ENCODE measurements at places on chromosomes 7 and 10.

DNA sequence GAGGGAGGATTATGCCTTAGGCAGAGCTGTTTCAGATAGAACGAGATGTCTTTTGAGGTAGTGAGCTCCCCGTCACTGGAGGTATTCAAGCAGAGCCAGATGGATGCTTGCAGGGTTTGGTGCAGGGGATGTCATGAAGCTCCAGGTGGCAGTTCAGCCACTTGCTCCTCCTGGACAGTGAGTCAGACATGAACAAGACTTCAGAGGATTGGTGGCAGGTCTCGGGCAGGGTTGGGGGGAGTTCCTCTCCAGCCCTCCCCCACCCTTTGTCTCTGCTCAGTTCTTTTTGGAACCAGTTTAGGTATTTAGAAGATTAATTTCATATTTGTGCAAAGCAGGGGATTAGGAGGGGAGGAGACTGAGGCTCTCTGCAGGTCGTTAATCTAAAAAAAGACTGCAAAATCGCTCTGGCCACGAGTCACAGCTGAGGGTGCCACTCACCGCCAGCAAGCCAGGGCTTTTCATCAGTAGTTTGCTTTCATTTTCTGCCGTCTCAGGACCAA is 21.5 kb upstream of the MYL10 start:
- no peak for DNase-seq

- DNase-seq, result no peak
These were observed 56.6 kb upstream of the PDE1C start for GRCh38 chr7:32126843-32127242.

DNA sequence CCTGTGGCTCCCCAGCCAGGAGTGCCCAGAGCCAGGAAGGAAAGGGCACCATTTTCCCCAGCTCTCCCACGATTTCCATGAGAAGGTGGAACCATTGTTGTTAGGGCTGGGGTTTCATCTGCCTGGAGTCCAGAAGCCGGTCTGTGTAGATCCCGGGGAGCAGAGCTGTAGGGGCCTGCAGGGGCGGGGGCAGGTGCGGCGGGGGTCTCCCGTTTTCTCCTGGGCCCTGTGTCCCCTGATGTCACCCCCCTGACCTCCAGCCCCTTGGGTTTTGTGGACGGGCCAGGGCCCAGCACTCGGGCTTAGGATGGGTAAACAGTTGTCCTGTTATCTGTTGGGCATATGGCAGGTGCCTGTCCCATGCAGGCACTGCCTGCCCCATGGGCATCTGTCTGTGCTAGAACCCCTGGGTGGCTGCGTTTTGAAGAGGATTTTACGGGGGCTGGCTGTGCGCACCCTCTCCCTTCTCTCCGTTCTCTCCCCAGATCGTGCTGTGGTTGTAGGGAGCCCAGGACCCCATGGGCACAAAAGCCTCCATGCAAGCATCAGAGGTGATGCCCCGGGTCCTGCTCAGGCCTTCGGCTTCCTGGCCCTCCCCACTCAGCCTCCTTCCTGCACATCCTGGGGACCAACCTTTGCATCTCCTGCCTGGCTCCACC is 158.8 kb downstream of the WDR37 start:
- DNase-seq, result no peak

DNA sequence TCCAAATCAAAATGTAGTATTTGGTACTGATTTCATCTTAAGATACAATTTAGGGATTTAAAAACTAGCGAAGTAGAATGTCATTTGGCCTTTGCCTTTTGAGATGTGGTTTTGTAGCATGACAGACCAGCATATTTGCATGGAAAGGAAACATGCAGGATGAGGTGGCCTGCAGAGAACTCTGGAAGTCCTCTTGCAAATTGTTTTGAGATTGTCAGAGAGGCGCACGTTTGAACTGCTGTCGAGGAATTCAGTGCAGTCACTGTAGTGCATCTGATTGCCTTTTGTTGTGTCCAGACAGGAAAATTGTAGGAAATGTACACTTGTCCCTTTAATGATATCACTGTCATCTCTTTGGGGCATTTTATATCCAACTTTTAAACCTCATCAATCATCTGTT is 136.7 kb downstream of the CELF2 start:
- no peak for DNase-seq

GRCh38 chr7:94095316-94096009 is 91.3 kb upstream of the BET1 start:
- DNase-seq, result no peak

GRCh38 chr7:112481833-112482670 is 1.3 kb downstream of the LSMEM1 start:
- peak; percentile 22 for DNase-seq

Data from pons (tissue), 1 donor.